Large intestine (tissue), 12 donors: ENCODE measurements at places on chromosomes 12 and 14. TPM values are rescaled to one million over a fixed set of nuclear protein-coding genes. Genes with fewer than 3 reads are reported as not detected.
A peak's percentile ranks its signal among the peaks of the same experiment; 100 is the strongest.

DNA sequence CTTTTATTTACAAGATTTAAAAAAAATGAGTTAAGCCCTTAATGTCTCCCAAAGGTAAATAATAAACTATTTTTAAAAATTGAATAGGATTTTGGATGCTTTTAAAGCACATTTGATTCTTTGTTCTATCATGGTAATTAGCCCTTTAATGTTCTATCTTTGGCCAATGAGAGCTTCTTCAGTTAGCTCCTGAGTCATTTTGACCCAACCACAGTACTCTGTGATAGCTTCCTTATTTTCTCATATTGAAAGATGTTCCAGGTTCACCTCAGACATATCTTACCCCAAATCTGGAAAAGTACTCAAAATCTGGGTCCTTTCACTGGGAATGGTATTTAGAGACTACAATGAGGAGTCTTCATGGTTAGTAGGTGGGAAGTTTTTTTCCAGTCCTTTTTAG lies 98.0 kb downstream of the MYRFL start:
- H3K27ac ChIP-seq = no peak overlapping the region
- no peaks in the 10 kb centered on the region for H3K4me1 ChIP-seq
- no peak for DNase-seq

DNA sequence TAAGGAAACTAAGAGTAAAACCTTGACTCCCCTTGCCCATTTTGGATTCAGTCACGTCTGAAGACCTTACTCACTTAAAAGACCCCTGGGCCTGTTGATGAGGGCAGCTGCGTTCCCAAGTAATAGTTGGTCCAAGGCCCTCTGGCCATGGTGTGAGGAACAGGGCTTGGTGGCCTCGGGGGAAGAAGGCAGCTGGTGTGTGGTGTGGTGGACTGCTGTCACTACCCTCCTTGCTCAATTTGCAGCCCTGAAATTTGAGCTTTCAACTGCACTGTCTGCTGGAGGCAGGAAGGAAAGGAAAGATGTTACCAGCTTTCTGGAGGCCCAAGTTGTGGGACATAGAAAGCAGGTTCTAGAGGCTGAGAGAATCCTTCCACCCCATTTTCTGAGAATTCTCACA lies 128.2 kb downstream of the SLC38A6 start:
- peaks cover 4% of the 10 kb centered on the region for H3K4me1 ChIP-seq
- no peak overlapping the region for H3K4me3 ChIP-seq
- H3K27me3 ChIP-seq = no peaks in the 10 kb centered on the region
- no peak for DNase-seq
- no peaks in the 10 kb centered on the region for H3K36me3 ChIP-seq

DNA sequence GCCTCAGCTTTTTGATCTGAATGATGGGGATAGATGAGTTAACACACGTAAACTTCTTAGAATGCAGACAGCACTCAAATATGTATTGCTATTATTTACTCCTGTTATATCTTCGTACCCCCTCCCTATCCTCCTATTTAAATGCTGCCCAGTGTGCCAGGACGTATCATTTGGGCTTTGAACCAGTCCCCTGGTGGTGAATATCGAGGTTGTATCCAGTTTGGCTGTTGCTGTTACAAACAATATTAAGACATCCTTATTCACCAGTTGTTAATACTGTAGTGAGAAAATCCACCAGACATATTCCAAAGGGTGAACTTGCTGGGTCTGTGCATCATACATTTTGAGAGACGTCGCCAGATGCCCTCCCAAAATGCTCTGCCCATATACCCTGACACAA lies 51.5 kb upstream of the FOXN3 start:
- no peaks in the 10 kb centered on the region for H3K36me3 ChIP-seq
- DNase-seq = no peak
- no peaks in the 10 kb centered on the region for H3K27me3 ChIP-seq
- no peak overlapping the region for H3K27ac ChIP-seq

GRCh38 chr14:34012978-34013720 lies 62.3 kb upstream of the EGLN3 start:
- H3K4me3 ChIP-seq = no peak overlapping the region
- H3K36me3 ChIP-seq = no peaks in the 10 kb centered on the region
- no peak for DNase-seq

DNA sequence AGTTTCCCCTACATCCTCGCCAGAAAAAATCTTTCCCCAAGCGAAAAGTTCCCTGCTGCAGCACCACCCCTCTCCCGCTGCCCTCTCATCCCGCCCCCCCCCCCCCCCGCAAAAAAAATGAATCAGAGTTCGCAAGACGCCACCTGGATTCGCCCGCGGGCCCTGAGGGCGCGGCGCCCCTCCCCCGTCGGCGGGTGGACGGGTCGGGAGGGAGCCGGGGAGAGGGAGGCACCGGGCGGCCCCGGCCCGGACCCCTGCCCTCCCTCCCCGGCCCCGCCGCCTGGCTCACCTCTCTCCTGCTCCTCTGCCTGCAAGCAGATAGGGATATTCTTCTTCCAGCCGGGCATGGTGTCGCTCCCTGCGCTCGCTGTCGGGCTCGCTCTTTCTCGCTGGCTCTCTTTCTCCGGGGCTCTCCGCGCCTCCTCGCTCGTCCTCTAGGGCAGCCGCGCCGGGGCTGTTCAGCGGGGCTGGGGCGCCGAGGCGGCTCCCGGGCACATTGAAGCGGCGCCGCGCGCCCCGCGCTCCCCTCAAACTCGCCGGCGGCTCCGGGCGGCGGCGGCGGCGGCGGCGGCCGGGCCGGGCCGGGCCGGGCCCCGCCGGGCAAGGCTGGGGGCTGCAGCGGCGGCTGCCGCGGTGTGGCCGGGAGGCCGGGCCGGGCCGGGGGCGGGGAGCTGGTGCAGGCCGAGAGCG lies 200.3 kb upstream of the CAND1 start:
- peak overlapping the region; percentile 48 for H3K27ac ChIP-seq
- DNase-seq = peak; percentile 61
- no peaks in the 10 kb centered on the region for H3K4me1 ChIP-seq
- peaks cover 29% of the 10 kb centered on the region for H3K27me3 ChIP-seq
- H3K36me3 ChIP-seq = no peaks in the 10 kb centered on the region

DNA sequence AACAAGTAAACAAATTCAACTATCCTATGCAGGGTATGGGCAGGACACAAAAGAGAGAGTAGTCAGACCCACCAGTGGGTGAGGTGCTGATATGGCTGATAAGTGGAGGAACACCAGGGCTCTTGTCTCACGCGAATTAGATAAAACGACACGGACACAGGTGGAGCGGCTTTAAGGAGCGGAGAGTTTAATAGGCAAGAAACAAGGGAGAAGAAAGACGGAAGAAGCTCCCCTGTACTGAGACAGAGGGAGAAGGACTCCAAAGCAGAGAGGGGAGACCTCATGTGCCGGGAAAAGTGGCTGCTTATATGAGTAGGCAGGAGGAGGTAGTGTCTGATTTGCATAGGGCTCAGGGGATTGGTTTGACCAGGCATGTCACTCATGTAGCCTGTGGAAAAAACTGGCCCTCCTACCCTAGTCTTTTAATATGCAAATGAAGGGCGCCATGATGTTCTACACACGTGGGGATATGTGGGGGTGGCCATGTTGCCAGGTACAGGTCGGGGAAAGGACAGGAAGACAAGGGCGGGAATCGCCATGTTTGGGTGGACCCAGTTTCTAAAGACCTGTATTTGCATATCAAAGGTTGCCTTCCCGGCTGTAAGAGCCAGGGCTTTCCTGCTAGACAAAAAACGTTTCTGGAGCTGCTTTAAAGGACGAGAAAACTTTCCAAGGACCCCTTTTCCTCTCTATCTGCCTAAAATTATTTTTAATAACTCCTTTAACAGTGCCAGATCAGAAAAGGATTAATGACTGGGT lies 28.8 kb downstream of the RPGRIP1 start:
- no peaks in the 10 kb centered on the region for H3K36me3 ChIP-seq
- DNase-seq = peak; percentile 96
- peak overlapping the region; percentile 72 for H3K27ac ChIP-seq
- H3K4me3 ChIP-seq = peak overlapping the region; percentile 37
- H3K4me1 ChIP-seq = no peaks in the 10 kb centered on the region

DNA sequence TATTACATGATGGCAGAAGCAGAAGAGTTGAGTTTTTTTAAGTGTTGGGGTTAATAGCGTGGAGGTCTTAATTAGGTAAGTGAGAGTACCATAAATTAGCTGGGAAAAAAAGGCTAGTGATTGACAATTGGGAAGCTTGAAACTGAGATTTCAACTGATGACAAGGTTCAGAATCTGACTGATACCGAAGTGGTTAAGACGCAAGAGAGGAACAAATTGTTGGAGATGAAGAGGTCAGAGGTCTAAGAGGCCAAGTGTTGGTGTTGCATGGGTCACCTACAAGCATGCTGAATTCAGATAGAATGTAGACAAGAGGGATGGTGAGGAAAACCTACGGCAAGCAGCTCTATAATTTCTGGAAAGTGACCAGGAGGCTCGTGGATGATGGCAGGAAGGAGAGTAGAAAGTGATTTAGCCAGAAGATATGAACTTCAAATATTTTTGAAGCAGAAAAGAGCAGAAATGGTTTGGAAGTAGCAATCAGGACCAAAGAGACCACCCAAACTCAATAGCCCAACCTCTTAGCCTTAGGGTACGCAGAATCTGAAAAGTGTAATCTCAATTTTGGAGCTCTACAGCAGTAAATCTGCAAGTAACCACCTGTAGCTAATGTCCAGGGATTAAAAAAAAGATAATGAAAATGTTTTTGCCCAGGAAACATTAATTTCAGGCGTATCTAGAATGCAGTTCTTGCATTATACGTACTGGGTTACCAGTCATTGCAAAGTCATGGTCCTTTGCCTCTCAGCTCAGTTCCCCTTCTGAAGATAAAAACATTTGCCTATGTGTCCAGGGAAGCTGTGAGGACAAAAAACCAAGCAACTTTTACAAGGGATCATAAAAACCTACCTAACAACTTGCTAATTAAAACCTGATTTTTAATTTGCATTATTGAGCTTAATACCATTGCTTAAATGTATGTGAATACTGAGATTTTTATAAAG lies 1.7 kb upstream of the TMPO start:
- DNase-seq = no peak
- no peak overlapping the region for H3K4me3 ChIP-seq
- no peaks in the 10 kb centered on the region for H3K27me3 ChIP-seq
- H3K4me1 ChIP-seq = peaks cover 4% of the 10 kb centered on the region
- H3K36me3 ChIP-seq = no peaks in the 10 kb centered on the region
- peak overlapping the region; percentile 98 for H3K27ac ChIP-seq

GRCh38 chr12:95784915-95785314 lies 5.6 kb downstream of the NTN4 start:
- no peak overlapping the region for H3K4me3 ChIP-seq
- no peak for DNase-seq
- peaks cover 8% of the 10 kb centered on the region for H3K4me1 ChIP-seq
- no peak overlapping the region for H3K27ac ChIP-seq
- H3K27me3 ChIP-seq = peaks cover 10% of the 10 kb centered on the region

DNA sequence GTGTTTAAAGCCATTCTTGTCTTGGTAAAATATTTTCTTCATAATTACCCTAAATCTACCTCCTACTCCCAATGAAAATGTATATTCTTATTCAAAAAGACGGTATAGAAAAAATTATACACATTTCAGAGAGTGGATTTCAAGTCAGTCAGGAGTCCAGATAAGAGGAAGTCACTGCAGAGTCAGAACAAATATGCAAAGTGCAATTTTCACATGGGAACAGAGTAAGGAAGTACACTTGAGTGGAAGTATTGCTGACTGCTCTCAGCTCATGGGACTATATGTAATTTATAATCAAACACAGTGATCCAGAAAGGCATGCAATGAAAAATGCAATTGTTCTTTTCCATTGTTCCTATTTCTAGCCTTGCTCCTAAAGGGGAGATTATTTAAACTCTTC lies 1128.0 kb downstream of the AACS start:
- DNase-seq = no peak
- H3K27me3 ChIP-seq = peaks cover 31% of the 10 kb centered on the region
- no peak overlapping the region for H3K4me3 ChIP-seq
- no peaks in the 10 kb centered on the region for H3K36me3 ChIP-seq

GNB3 gene
- 5.9 TPM for polyA plus RNA-seq

ASCL1 gene
- 6.4 TPM for polyA plus RNA-seq

GUCY2C gene
- polyA plus RNA-seq = 126 TPM

SLC17A8 gene
- 1.5 TPM for polyA plus RNA-seq

IL26 gene
- 0.10 TPM for polyA plus RNA-seq

GPR137C gene
- 4.6 TPM for polyA plus RNA-seq
